ENCODE measurements at places on chromosomes 5 and 9.

DNA sequence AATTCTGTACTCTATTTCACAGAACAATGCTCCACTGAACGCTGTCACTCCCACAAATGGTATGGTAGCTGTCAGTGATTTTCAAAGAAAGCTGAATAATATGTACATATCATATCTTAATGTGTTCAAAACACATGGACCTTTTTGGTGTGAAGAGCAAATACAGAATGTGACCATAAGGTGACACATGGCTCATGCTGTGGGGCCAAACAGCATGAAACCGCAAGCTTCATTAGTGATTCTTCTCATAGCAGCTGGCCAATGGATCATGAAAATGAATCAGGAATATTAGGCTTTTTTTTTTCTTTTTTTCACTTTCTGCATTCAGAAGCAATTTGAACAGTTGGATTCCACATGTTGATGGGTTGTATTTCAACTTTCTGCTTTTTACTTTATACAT, 54.9 kb upstream of the CDH9 start:
- H3K4me3 ChIP-seq = no peak overlapping the region
- no peaks in the 10 kb centered on the region for H3K27me3 ChIP-seq
- H3K36me3 ChIP-seq = no peaks in the 10 kb centered on the region
- no peak overlapping the region for H3K27ac ChIP-seq

DNA sequence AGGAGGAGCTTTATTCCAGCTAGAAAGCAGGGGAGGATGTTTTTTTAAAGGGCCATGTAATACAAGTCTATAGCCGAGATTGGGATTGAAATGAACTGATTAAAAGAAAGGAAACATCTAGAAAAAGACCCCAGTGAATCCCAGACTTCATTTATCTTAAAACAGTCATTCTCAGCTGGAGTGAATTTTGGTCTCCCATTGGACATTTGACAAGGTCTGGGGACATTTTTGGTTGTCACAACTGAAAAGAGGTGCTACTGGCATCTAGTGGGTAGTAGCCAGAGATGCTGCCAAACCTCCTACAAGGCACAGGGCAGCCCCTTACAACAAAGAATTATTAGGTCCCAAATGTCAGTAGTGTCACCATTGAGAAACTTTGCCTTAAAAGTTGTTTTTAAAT, 16.3 kb upstream of the SPINK4 start:
- H3K4me1 ChIP-seq = peaks cover 14% of the 10 kb centered on the region
- H3K36me3 ChIP-seq = no peaks in the 10 kb centered on the region
- no peak overlapping the region for H3K4me3 ChIP-seq
- no peaks in the 10 kb centered on the region for H3K27me3 ChIP-seq
- no peak for DNase-seq

DNA sequence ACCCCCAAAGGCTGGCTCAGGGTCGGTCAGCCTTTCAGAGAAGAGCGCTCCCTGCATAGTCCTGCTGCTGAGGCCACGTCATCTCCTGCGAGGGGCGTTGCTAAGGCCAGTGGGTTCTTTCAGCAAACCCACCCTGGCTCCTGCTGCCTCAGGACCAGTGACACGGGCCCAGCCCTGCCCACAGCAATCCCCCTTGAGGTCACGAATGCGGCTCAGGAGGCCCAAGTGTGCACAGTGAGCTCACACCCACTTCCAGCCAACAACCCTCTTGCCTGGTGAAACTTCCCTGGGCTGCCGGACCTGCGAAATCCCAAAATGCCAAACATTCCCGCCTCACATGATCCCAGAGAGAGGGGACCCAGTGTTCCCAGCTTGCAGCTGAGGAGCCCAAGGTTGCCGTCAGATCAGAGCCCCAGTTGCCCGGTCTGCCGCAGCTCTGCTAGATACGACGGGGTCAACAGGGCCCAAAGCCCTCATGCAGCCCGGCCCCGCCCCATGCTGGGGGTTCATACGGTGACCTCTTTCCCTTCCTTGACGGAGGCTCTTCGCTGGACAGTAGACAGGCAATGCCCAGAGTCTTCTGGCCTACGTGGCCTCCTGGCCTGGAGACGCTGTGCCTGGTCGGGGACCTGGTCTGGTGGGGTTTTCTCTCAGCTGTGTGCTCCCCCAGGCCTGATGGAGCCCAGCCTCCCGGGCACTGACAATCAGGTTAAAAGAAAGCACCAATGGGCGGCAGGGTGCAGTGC, 116.4 kb upstream of the COL5A1 start:
- H3K27ac ChIP-seq = no peak overlapping the region
- no peaks in the 10 kb centered on the region for H3K4me1 ChIP-seq
- no peak overlapping the region for H3K4me3 ChIP-seq
- no peak for DNase-seq

- H3K27me3 ChIP-seq = no peaks in the 10 kb centered on the region
- H3K27ac ChIP-seq = no peak overlapping the region
- no peaks in the 10 kb centered on the region for H3K36me3 ChIP-seq
- DNase-seq = no peak
- H3K4me1 ChIP-seq = no peaks in the 10 kb centered on the region
Observed at GRCh38 chr9:92769990-92770359, 5.3 kb upstream of the BICD2 start.

DNA sequence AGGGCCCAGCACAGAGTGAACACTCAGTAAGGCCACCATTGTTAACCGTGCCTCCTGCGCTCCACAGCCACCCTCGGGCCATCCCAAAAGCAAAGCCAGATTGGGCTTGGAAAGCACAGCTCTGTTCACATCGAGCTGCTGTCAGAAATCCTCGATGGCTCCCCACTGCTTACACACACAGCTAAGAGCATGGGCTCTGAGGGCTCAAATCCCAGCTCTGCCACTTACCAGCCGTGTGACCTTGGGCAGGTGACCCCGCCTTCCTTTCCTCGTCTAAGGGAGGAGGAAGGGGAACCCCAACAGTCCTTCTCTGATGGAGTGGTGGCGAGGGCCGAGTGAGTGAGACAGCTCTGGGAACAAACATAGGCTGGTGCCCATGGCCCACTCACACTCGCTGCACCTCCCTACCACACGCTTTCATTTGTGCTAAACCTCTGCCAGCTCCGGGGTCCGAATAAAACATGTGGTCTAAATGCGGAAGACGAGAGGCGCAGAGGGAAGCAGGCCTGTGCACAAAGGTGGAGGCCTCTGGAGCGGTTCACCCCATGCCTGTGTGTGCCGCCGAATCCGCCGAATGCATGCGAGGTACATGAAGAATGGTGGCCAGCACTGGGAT, 139.3 kb downstream of the PAX5 start:
- H3K27ac ChIP-seq = no peak overlapping the region
- H3K27me3 ChIP-seq = no peaks in the 10 kb centered on the region
- no peaks in the 10 kb centered on the region for H3K4me1 ChIP-seq
- no peak for DNase-seq

DNA sequence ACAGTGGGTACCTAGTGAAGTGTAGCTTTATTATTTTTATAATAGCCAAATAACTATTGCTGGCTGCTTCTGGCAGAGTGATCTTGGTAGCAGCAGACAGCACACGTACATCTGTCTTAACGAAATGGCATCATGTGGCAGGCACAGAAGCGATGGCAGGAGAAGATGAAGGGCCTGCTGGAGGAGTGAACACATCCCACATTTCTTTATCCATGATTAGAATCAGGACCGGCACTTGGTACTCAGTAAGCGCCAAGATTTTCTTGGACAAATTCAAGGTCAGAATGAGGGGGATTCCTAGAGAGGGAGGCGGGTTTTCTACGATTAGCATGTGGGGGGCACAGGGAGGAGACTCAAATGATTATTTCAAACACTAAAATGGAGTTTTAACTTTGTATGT, 23.0 kb upstream of the ZNF366 start:
- no peaks in the 10 kb centered on the region for H3K36me3 ChIP-seq
- H3K27ac ChIP-seq = no peak overlapping the region
- H3K4me1 ChIP-seq = no peaks in the 10 kb centered on the region
- DNase-seq = no peak
- H3K4me3 ChIP-seq = no peak overlapping the region
- H3K27me3 ChIP-seq = no peaks in the 10 kb centered on the region

DNA sequence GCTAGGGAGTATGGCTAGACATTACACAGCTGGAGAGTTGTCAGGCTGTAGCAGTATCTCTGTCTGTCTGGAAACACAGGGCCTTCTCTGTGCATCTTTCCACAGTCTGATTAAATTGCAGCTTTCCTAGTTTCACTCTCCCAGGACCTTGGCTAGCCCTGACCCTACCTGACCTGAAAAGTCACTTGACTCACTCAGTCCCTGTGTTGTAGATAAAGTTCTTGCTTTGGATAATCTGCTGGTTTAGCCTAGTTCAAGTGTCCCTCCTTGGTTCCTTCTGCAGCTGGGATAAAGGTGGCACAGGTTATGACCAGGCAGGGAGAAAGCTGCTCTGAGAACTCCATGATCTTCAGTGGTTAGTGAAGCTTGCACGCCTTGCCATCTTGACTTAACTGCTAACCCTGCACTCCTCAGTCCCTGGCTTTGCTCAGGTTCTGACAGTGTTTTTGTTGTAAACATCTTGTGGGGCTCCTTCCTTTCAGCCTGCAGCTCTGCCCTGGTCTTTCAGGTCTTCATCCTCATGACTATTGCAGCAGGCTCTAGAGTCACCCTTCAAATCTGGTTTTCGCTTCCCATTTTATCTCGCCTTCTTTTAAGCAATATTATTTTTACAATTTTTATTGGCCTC, 101.0 kb downstream of the PIP5K1B start:
- no peaks in the 10 kb centered on the region for H3K4me1 ChIP-seq
- H3K27me3 ChIP-seq = no peaks in the 10 kb centered on the region
- H3K4me3 ChIP-seq = no peak overlapping the region
- no peaks in the 10 kb centered on the region for H3K36me3 ChIP-seq

DNA sequence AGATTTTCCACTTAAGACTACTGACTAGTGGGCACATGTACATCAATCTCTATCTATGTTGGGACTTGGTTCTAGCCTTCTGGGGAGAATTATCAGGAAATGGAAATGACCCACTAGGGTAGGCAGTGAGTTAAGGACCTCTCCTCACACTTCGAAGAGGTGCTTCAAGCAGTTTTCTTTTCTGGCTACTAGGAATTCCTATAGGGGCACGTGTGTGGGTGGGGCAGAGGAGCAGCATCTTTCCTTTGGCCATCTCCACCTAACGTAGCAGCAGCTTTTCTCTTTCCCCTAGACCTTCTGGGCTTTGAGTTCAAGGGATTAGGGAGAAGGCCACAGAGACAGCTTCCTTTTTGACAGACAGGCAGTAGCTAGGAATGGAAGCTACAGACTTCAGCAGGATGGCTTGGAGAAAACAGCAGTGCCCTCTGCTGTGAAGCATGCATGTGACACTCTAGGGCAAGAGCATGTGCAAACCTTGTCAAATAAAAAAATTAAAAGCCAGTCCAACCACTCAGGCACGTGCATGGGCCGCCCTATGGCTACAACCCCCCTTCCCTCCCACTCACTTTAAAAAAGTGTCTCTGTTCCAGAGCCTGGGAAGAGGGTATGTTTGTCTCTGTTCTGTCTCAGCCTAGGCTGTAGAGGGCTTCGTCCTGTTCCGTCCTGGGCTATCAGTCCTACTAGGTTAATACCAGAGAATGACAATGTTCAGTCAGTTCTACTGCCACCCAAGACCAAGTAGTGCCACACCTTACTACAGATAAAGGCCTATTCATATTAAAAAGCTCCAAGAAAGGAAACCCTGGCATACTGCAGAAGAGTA, 8.7 kb upstream of the GFRA3 start:
- H3K4me1 ChIP-seq = no peaks in the 10 kb centered on the region
- DNase-seq = no peak
- no peaks in the 10 kb centered on the region for H3K27me3 ChIP-seq
- H3K36me3 ChIP-seq = no peaks in the 10 kb centered on the region

GRCh38 chr5:181189962-181190710, 14.9 kb downstream of the TRIM7 start:
- peaks cover 36% of the 10 kb centered on the region for H3K4me1 ChIP-seq
- H3K4me3 ChIP-seq = peak overlapping the region; percentile 78
- H3K36me3 ChIP-seq = no peaks in the 10 kb centered on the region
- DNase-seq = no peak
- H3K27ac ChIP-seq = peak overlapping the region; percentile 90

DNA sequence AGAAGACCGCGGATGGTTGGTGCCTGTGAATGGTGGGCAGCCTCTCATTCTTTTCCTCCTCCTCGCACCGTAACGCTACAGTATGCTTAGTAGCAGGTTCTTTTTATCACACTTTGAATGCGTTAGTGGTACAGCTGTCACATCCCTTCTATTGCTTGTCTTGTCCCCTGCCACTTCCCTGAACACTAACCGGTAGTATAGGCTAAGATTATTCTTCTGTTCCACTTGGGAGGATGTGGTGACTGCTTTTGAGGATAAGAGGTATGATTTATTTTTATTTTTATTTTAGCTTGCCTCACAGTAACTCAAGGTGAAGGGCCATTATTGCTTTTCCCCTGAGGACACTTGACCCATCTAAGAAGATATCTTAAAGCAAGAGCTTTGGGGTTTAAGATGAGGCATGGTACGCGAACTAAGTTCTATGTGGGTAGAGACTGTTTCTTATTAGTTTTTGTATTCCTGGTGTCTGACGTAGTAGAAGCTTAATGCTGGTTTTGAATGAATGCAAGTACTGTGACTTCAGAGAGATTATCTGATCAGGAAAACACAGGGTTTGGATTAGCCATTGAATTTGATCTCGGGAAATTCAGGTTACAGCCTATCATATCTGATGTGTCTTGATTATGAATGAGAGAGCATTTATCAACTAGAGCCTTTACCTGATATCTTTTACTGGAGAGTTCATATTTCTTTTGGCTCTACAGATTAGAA, 951 bp downstream of the UNC13B start:
- peak overlapping the region; percentile 90 for H3K27ac ChIP-seq
- H3K27me3 ChIP-seq = no peaks in the 10 kb centered on the region
- peaks cover 17% of the 10 kb centered on the region for H3K4me1 ChIP-seq
- peak; percentile 5 for DNase-seq
- peak overlapping the region; percentile 78 for H3K4me3 ChIP-seq

DNA sequence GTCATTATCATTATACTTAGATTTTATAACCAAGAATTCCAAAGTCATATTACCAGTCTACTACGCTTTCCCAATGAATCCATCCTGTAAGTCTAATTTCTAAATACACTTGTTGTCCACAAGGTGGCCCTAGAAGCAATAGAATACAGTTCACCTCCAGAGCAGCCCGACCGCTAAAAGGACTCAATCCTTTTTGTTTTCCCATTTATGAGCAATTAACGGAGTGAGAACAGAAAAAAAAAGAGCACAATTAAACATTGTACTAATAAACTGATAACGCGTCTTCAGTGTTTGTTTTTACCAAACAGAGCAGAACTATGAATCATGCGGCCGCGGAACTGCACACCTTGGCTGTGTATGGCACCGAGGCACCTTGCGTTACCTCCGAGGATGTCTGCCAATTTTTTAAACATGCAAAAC, 160.7 kb upstream of the DAPK1 start:
- H3K27ac ChIP-seq = no peak overlapping the region
- H3K4me1 ChIP-seq = peaks cover 19% of the 10 kb centered on the region
- H3K27me3 ChIP-seq = no peaks in the 10 kb centered on the region
- H3K36me3 ChIP-seq = no peaks in the 10 kb centered on the region
- peak overlapping the region; percentile 13 for H3K4me3 ChIP-seq
